ENCODE measurements at places on chromosomes 11 and 22.

DNA sequence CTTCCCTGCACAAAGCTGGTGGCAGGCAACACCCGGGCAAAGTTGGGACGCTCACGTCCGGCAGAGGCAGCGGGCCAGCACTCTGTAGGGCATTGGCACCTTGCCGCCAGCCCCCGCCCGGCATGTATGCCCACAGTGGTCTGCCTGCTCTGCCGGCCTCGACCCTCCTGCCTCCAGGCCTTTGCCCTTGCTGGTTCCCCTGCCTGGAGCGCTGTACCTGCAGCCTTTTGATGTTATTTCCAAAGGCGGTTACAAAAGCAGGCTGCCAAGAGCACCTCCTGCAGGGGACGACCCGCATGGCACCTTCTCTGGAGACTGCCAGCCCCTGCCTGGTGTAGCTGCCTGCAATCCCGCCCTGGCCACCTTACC, 56.5 kb upstream of the SHISAL1 start:
- no peak for DNase-seq

- no peak for DNase-seq
Measured at GRCh38 chr11:20670932-20671403, 1.6 kb downstream of the NELL1 start.

GRCh38 chr22:16609548-16610261, 17.1 kb upstream of the CCT8L2 start:
- no peak for DNase-seq

DNA sequence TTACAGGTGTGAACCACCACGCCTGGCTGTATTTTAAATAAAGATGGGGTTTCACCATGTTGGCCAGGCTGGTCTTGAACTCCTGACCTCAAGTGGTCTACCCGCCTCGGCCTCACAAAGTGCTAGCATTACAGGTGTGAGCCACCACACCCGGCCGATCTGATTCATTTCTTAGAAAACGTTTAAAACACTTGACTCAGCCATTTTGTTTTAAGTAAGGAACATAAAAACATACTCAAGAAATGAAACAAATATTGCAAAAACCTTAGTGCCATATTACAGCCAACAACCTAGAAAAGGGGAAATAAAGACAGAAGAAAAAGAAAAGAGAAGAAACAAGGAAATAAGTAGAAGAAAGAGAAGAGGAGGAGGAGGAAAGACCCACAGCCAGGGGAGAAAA, 17.4 kb downstream of the LRFN4 start:
- DNase-seq: no peak

- DNase-seq: no peak
Measured at GRCh38 chr11:76284161-76284560, 77.9 kb upstream of the WNT11 start.

DNA sequence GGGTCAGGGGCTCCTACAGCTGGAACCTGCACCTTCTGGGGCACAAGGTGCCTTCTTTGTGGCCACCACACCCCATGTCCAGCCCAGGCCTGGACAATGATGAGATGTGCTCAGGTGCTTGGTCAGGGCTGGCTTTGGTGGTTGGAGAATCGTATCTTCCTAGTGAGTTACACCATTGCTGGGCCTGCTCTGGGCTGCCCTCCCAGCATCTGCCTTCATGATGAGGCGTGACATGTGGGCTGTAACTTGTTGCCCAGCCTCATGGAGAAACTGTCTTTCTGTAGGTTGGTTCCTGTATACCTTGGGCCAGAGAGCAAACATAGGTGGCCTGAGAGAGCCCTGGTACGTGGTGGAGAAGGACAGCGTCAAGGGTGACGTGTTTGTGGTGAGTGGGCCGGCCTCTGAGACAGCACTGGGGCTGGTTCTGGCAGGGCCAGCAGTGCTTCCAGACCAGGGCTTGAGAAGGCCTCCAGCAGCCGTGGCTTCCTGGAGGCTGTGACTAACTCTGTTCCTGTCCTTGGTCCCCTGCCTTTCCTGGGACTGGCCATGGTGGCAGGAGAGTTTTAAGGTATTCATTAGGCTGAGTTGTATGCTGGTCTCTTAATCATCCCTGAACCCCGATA, 18.1 kb downstream of the TRMU start:
- no peak for DNase-seq

DNA sequence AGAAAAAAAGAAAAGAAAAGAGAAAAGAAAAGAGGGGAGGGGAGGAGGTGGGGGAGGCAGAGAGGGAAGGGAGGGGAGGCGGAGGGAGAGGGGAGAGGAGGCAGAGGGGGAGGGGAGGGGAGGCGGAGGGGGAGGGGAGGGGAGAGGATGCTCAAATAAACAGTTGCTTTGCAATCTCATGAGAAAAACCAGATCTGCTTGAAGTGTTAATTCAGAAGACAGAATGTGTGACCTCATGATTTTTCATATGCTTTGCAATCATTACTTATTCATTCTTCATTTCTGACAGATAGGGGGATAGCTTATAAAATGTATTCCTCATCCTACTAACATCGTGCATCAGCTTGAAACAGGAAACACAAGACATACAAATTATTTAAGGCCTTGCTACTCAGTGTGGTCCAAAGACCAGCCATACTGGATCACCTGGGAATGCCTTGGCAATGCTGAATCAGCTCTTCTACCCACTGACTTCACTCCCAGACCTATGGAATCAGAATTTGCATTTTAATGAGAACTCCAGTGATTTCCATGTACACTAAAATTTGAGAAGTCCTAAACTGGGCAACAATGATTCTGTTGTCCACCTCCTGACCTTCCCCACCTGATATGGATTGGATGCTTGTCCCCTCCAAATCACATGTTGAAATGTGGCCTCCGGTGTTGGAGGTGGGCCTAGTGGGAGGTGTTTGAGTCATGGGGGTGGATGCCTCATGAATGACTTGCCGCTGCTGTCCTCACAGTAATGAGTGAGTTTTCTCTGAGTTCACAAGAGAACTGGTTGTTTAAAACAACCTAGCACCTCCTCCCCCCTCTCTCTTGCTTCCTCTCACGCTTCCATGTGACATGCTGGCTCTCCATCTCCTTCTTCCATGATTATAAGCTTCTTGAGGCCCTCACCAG, 69.2 kb downstream of the CCDC34 start:
- peak; percentile 54 for DNase-seq

GRCh38 chr11:100963375-100963774, 166.2 kb downstream of the PGR start:
- no peak for DNase-seq

- no peak for DNase-seq
Measured at GRCh38 chr11:130487924-130488815, 39.7 kb downstream of the ADAMTS15 start.

DNA sequence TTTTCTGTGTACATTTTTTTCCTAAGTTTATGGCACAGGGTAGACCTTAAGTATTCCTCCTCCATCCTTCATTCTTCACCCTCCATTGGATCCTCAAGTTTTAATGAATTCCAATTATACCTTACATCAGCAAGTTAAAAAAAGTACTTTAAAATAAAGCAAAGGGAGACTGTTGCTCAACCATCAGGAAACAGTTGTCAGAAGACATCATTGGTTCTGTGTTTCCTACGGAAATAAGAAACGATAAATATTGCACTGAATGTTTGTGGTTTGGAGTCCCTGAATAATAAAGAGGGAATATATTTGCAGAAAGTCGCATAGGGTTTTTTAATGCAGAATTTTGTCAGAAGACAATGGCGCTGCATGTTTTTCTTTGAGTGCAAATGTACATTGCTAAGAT, 28.1 kb upstream of the LDHA start:
- DNase-seq: no peak

GRCh38 chr22:19061471-19062138, 60.6 kb downstream of the DGCR2 start:
- no peak for DNase-seq

- DNase-seq: no peak
Measured at GRCh38 chr11:68890490-68891231, 13.0 kb downstream of the MRPL21 start.

GRCh38 chr11:64153812-64154211, 12.1 kb downstream of the MACROD1 start:
- no peak for DNase-seq

DNA sequence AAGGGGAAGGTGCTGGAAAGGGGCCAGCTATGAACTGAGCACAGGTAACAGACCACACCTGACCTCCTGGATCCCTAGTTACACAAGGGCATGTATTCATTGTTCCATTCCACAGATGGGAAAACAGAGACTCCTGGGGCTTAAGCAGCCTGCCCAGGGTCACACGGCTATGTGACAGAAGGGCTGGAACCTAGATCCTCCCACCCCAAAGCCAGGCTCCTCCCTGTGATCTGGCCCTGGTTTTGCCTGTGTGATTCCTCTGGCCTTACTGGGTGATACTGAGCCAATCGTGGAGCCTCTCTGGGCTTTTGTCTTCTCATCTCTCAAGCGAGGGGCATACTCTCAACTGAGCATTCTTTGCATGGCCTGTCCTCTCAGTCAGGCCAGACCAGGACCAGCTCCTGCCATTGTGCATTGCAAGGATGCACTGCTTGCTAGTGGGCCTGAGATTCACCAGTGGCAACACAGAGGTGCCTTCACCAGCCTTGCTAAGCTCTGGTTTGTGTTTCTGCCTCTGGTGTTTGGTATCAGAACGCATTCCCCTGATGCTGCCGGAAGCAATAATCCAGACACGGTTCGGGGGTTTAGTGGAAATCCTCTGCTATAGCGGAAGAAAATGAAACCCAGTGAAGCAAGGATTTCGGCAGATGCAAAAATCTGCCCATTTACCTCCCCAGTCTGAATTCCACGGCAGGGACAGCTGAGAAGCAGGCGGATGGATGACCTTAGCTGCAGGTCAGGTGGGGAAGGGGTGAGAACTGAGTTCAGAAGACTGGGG, 226.6 kb downstream of the ST3GAL4 start:
- no peak for DNase-seq

GRCh38 chr11:35029979-35030682, 108.8 kb upstream of the CD44 start:
- peak; percentile 63 for DNase-seq

DNA sequence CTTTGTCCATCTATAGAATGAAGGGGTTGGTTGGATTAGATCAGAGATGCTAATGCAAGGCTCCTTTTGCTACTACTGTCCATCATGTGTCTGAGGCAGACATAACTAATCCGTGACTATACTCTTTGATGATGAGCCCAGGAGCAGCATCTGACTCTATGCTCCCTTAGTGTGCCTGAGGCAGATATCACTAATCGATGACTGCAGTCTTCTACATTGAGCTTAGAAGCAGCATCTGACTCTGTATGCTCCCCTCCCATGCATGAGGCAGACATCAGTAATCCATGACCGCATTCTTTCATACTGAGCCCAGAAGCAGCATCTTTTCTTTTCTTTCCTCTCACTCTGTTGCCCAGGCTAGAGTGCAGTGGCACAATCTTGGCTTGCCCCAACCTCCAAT, 4.2 kb downstream of the TCN2 start:
- DNase-seq: peak; percentile 39

GRCh38 chr11:108853864-108854263, 189.0 kb downstream of the DDX10 start:
- no peak for DNase-seq

DNA sequence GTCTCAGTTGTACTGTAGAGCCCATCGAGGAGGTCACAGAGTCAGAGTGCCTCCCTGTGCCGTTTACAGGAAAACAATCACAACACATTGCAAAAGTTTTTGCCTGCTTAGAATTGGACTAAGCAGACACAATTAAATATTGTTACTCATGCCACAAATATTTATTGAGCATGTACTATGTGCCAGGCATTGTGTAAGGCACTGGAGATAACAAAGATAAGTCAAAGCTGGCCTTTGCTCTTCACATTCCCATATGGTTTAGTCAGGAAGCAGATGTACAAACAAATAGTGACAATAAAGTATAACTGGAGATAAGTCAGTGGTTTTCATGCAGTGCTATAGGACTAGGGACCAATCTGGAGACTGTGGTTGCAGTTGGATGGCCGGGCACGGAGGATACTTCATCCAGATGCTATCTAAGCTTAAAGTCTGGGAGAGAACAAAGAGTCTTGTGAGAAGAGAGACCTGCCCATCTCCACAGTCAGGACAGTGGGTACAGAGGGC, 550.7 kb downstream of the INSC start:
- DNase-seq: no peak

- no peak for DNase-seq
Measured at GRCh38 chr11:63445118-63445517, 45.8 kb downstream of the PLAAT5 start.

GRCh38 chr11:104531075-104531474, 367.1 kb upstream of the PDGFD start:
- DNase-seq: no peak

- DNase-seq: peak; percentile 19
Measured at GRCh38 chr11:62295504-62295903, 3.4 kb downstream of the SCGB1D4 start.

DNA sequence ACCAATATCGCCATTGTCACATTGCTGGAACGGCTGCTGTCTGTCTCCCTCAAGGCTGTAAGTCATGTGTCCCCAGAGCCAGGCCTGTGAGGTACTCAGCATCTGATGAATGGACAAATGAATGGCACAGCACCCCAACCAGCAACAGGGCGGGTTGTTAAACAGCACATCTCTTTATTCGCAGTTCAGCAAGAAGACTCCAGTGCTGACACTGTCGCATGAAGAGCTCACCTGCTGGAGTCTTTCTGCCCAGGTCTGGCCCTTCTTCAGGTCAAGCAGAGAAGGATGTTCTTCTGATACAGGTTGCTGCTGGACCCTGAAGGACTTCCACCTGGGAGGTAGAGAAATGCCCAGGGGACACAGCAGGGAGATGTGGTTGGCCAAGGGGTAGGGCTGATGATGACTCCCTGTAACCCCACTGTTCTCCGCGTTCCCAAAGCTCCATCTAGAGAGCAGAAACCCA, 4.8 kb downstream of the SPATA19 start:
- DNase-seq: no peak

GRCh38 chr11:70694371-70694770, 296.0 kb downstream of the CTTN start:
- no peak for DNase-seq

DNA sequence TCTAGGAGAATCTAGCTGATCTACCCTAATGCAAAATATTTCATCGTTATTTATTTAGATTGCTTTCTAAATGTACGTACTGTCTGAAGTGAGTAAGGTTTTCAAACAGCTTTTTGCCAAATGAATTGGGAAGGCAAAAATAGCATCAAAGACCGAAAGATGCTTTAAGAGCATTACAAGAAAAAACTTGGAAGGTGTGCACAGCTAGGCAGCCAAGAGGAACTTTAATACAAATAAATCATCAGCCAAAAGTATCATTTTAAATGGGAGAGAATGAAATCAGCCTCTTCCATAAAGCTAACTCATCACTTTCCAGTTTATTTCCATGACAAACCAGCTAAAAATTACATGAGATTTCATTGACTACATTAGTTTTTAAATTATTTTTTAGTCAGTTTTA, 30.2 kb upstream of the CFAP300 start:
- DNase-seq: no peak

GRCh38 chr11:59865031-59865430, 1.3 kb downstream of the TCN1 start:
- no peak for DNase-seq

GRCh38 chr11:102240502-102240901, 76.8 kb upstream of the BIRC3 start:
- DNase-seq: no peak

DNA sequence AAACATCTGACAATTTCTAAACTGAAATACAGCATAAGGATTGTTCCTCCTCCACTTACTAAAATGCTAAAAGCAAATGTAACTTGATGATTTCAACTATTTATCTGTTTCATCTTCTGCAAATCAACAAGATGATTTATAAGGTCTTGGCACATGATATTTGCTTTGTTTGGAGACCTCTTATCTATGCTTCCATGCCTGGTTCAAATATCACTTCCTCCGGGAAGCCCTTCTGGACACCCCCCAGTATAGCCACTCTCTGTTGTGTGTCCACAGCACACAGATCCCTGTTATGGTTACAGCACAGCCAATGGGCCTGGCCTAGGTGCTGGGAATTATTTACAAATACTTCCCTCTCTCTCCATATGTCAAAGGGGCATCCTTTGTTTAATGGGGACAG, 114.8 kb downstream of the C11orf58 start:
- no peak for DNase-seq

Measured in RKO (cell line).